ENCODE measurements at places on chromosomes 4 and X.

GRCh38 chrX:100994352-100995281 lies 25.1 kb downstream of the ARL13A start:
- no peak for DNase-seq

- no peak for DNase-seq
These were observed 118.2 kb downstream of the NAF1 start for GRCh38 chr4:163048447-163048846.

- DNase-seq, result no peak
These were observed 23.4 kb downstream of the CCNI start for GRCh38 chr4:77052352-77052751.

DNA sequence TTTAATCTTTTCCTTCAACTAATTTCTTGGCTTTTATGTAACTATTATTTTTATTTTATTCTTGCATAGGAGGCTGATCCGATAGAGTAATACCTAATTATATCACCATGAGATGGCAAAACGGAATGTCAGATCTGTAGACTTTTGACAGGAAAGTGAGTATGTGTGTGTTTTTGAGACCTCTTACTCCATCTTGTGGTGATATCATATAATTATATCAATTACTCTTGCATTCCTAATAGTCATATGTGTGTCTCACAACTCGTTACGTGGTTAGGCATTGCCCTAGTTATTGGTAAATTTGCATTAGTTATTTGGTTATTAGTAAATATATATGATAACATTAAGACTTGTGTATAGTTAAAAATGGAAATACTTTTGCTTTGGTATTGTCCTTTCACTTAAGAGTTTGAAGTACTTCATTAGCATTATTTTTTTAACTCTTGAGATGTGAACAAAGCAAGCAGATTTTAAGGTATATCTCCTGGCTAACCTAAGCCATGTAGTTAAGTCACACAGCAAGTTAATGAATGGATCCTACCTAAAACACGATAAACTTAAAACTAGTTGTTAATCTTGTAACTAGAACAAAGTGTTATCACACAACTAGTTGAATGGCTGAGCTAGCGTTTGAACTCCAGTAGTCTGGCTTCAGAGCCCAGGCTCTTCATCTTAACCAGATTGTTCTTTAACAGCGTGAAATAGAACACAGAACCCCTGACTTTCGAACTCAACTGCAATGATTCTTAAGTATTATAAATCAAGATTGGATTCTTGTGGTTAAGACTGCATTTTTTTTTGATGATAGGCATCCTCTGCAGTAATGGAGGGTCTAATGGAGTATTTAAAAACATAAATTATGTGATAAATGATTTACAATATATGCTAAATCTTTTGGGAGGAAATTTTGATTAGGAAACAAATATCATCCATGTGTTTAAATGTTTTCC lies 67.1 kb downstream of the PGRMC2 start:
- no peak for DNase-seq

- DNase-seq, result no peak
These were observed 3.2 kb upstream of the GRSF1 start for GRCh38 chr4:70842761-70843435.

GRCh38 chrX:70049925-70050324 lies at the start of gene AWAT2:
TSS of gene AWAT2 (minus strand) at chrX:70049938. CDS start at chrX:70049932, 6 bp downstream.
- no peak for DNase-seq

GRCh38 chr4:153533387-153533786 lies 67.2 kb downstream of the TMEM131L start:
- no peak for DNase-seq

- DNase-seq, result peak; percentile 51
These were observed 88.2 kb downstream of the SCD5 start for GRCh38 chr4:82710197-82710929.

GRCh38 chr4:69321153-69321729 lies 41.0 kb downstream of the UGT2B28 start:
- no peak for DNase-seq

GRCh38 chrX:34764852-34765361 lies 107.8 kb upstream of the TMEM47 start:
- DNase-seq, result no peak

- peak; percentile 47 for DNase-seq
These were observed 48.2 kb upstream of the H2AZ1 start for GRCh38 chr4:99998062-99998867.

DNA sequence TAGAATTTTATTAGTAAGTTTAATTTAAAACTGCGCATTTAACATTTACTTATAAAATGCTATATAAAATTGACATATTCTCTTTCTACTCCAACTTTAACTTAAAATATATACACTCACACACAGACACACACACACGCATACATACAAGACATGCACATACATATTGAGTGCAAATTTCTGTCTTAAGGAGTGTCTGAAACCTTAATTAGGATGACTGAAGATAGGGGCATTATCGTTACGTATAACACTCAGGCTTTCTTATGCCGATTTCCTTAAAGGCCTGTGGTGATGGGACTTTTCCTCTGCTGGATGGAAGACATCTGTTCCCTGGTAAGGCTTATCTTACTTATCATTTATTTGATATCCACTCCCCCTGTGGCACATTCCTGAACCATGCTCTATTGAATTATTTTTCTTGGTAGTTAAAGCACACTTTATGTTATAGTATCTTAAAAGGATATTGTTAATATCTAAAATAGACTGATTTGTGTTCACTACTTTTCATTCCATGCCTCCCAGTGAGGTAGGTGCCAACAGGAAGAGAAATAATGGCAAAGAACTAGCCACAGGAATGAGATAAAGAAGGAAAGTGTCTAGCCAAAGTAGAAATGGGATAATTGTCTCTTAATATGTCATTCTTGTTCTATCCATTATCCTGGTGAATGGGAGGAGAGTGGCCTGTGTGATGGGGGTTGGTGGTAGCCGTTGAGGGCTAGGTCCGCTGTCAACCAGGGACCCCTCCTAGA lies 92.9 kb upstream of the GPRIN3 start:
- DNase-seq, result no peak

- DNase-seq, result no peak
These were observed 27.6 kb downstream of the QRFPR start for GRCh38 chr4:121353213-121353612.

DNA sequence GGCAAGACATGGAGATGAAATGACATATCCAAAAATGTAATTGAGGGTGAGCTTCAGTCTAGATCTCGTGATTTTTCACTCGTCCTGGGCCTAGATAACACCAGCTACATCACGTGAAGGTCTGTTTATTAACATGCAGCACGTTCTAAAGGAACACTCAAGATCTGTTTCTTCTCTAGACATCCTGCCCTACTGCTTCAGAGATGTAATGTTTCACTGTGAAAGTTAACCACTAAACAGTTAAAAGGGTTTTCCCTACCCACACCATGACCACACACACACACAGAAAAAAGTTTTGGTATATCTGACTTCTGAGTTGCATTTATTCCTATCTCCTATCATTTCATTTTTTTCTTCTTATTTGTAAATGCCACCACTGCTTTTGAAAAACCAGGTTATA lies 52.3 kb upstream of the SMIM31 start:
- DNase-seq, result no peak

All from midbrain (tissue), 1 donor.